Sigmoid colon (tissue), 7 donors: ENCODE measurements at places on chromosomes 12 and 14. TPM values are rescaled to one million over a fixed set of nuclear protein-coding genes. Genes with fewer than 3 reads are reported as not detected.

Gene KRT86
- total RNA-seq, result not detected

Gene LEMD3
- total RNA-seq, result 32.7 TPM

- no peak for DNase-seq
Measured at GRCh38 chr12:123044351-123044750, 63.9 kb downstream of the ARL6IP4 start.

DNA sequence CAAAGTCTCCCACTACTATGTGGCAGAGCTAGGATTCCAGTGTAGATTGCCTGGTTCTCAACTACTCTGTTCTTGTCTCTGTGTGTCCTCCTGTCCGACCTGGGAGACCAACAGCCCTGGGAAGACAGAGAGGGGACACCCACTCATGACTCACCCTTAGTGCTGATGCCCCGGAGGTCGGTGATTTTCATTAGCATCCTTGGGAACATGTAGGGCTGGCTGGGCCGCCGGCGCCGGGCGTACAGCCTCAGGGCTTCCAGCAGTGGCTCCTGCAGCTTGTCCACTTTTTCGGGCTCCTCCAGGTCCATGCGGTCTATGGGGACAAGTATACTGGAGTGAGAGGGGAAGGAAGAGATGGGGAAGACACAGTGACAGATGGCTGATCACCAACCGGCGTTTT lies 5.9 kb upstream of the ITGB7 start:
- DNase-seq, result no peak

- DNase-seq, result peak; percentile 75
Measured at GRCh38 chr12:111445726-111446581, 40.2 kb downstream of the SH2B3 start.

GRCh38 chr14:103314496-103315277 lies 19.4 kb upstream of the EIF5 start:
- DNase-seq, result no peak
